CD4-positive, alpha-beta T cell (primary cell): ENCODE measurements at places on chromosomes 3 and 15. TPM values are rescaled to one million over a fixed set of nuclear protein-coding genes. Genes with fewer than 3 reads are reported as not detected.

TGM5 gene
- total RNA-seq, result not detected

DLEC1 gene
- 4.4 TPM for total RNA-seq

CNTN4 gene
- not detected for total RNA-seq

CATSPER2 gene
- total RNA-seq, result 3.0 TPM

NEDD4 gene
- total RNA-seq, result 2.7 TPM

NPAP1 gene
- total RNA-seq, result not detected

GASK1A gene
- total RNA-seq, result 0.28 TPM

CEMIP gene
- not detected for total RNA-seq

SPSB4 gene
- total RNA-seq, result not detected

RLBP1 gene
- total RNA-seq, result not detected
